Suprapubic skin (tissue), 4 donors: ENCODE measurements at places on chromosomes 12 and 14.

DNA sequence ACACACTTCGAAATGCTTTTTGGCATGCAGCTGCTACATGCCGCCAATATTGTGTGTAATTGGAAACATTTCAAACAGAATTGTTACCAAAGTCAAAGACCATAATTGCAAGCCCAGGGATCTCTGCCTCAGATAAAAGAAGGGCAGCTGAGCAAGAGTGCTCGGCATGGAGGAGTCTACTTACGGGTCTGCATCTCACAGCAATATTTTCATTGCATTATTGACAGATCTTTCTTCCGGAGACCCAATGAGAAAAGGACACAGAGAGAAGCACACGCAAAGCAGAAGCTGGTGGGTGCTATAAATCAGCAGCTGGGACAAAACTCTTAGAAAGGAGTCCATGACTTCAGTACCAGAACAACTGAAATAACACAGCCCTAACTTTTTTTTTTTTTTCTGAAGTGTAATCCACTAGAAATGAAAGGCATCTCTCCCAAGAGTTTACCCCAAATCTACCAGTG, 4.9 kb downstream of the PRICKLE1 start:
- no peak for DNase-seq

DNA sequence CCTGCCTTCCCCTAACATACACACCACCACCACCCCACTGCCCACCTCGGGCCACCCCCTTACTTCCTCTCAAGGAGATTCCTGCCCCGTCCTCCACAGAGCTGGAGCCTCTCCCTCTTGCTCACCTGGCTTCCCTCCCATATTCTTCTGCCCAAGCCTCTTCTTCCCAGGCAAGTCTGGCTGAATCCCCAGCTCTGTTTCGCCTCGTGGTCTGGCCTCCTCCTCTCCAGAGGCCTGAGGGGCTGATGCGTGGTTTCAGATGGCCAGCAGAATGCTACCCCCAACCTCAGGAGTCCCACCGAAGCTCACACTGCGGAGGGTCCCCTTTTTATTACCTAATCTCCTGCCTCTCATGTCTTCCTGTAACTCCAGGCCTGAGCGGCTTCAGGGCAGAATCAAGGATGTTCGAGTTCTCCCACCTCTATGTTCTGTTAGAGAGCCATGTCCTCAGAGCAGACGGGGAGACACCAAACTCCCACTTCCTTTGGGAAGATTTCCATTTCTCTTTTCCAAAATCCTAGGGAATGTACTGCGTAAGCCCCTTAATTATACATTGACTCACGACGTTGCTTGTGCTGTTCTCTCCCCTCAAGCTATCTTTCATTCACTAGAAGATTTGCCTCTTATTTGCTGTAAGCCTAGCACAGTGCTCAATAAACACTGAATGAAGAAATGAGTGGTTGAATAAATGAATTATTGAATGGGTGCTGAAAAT, 33.9 kb upstream of the LTBP2 start:
- DNase-seq: peak; percentile 46

GRCh38 chr12:42922505-42922850, 332.9 kb upstream of the PRICKLE1 start:
- DNase-seq: no peak

GRCh38 chr12:58811346-58811745, 109.0 kb downstream of the LRIG3 start:
- no peak for DNase-seq

GRCh38 chr12:124746649-124747425, 116.8 kb downstream of the SCARB1 start:
- no peak for DNase-seq

DNA sequence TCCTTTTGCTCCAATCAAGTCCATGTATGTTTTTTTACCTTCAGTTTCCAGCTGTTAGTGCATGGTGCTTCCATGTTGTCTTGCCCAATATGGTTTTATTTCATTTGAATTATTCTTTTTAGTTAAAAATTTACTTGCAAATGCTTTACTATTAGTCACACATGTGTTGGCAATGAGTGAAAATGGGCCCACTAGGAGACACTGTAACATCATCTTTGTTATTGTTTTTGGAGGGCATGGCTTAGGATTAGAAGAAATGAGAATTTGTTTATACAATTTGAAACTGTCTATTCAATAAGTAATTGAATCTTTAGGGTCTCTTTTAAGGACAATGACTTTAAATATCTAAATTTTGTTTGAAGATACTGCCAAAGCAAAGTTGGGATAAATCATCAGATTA, 133.7 kb downstream of the BRMS1L start:
- no peak for DNase-seq

DNA sequence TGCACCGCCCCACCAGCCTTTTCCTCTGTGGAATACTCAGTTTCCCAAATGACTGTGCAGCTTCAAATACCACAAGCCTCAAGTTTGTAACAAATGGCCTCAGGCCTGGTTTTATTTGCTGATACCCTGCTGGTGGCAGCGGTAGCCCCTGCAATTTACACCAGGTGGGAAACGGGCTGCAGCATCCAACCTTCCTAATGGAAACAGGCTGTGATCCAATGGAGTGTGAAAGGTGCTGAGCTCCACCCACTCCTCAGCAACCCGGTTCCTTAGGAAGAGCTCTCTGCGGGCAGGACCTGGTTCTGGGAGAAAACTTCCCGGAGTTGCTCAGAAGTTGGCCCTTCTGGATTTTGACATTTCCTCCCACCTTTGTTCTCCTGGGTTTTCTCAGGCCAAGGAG, 41.7 kb upstream of the LTA4H start:
- DNase-seq: no peak

GRCh38 chr12:39389399-39390150, 53.3 kb downstream of the KIF21A start:
- no peak for DNase-seq

DNA sequence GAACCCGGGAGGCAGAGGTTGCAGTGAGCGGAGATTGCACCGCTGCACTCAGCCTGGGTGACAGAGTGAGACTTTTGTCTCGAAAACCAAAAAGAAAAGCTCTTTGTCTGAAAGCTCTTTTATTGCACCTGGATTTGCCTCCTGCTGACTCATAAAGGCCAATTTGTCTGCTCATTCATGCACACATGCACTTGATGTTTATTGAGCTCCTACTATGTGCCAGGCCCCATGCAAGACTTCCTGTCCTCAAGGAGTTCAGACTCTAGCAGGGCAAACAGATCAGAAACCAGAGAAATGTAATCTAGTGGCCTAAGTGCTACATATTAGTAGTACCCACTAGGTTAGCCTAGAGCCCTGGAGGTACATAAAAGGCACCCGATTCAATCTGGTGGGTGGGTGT, 16.3 kb upstream of the MLEC start:
- no peak for DNase-seq
